ENCODE measurements at places on chromosomes 11 and 22.

GRCh38 chr11:13141731-13142709 is 132.9 kb downstream of the RASSF10 start:
- no peak for DNase-seq

DNA sequence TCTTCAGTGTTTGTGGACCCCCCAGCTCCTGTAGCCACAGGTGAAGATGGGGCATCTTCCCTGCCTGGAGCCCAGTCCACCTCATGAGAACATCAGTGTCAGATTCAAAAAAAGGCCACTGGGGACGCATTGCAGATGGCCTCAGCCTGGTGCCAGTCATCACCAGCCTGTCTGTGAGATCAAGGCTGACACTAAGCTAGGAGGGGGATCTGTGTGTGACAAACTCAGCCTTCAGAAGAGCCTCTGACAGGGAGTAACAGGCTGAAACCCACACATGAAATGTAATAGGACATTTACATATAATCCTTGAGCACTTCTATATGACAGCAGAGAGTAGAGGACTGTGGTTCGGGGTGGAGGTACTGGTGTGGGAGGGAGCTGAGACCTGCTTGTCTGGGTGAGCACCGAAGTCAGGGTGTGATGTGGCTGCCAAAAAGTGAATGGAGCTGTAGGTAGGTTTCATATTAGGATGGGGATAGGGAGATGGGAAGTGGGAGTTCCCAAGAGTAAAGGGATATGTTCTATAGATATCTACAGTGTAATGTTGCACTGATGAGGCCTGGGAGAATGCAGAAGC is 20.5 kb upstream of the CCDC134 start:
- DNase-seq, result no peak

DNA sequence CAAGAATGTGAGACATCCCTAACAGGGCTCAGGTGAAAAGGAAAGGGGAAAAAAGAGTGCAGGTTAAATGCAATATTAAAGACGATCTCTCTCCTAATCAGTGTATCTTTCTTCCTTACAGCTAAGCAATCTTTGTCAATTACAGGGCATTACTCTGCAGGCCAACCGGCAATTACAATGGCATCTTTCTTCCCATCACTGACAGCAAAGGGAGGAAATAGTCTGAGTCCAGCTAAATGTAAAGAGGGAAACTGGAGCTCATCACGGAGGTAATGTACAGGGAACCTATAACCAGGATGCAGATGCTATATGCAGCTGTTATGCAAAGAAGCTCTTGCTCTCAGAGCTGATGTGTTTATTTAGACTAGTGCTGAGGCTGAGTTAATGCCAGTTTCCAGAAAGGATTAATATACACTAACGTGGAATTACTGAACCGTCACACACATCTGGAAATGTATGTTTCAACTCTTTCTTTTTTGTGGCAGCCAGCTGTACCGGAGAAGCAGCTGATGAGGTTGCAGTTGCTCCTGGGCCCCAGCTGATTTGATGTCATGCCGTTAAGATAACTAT is 121.6 kb downstream of the KIRREL3 start:
- no peak for DNase-seq

GRCh38 chr11:8341996-8342395 is 78.3 kb upstream of the LMO1 start:
- no peak for DNase-seq

DNA sequence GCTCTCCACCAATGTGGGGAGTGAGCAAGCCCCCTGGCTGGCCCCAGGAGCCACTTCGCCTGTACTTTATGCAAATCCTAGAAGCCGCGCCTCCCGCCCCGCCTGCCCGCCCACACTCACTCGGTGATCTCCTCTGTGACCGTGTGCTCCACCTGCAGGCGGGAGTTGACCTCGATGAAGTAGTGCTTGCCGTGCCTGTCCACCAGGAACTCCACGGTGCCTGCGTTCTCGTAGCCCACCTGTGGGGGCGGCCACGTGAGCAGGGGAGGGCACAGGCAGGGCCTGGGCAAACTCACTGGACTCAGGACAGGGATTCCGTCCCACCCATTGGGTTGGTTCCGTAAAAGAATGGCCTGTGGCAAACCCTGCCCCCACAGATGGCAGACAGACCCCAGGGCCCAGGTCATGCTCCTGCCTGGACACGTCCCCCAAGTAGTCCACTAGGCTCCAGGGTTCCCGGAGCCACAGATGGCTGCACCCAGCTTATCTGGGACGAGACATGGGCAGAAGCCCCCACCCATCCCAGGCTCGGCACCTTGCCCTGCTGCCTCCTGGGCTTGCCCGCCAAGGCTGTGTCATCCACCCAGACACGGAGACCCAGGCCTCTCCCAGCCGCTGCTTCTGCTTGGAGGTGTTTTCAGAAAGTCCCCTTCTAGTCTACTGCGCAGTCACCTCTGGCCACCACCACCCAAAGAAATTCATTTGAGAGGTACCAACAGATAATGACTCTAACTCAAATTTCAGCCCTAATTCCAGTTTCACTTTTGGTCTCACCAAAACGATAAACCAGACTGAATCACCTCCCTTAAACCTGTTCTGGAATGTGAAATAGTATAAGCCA is 12.1 kb downstream of the LRFN4 start:
- peak; percentile 76 for DNase-seq
